ENCODE measurements at places on chromosomes 2 and 18.

GRCh38 chr2:10768063-10768507 lies 44.5 kb downstream of the PDIA6 start:
- DNase-seq = no peak

DNA sequence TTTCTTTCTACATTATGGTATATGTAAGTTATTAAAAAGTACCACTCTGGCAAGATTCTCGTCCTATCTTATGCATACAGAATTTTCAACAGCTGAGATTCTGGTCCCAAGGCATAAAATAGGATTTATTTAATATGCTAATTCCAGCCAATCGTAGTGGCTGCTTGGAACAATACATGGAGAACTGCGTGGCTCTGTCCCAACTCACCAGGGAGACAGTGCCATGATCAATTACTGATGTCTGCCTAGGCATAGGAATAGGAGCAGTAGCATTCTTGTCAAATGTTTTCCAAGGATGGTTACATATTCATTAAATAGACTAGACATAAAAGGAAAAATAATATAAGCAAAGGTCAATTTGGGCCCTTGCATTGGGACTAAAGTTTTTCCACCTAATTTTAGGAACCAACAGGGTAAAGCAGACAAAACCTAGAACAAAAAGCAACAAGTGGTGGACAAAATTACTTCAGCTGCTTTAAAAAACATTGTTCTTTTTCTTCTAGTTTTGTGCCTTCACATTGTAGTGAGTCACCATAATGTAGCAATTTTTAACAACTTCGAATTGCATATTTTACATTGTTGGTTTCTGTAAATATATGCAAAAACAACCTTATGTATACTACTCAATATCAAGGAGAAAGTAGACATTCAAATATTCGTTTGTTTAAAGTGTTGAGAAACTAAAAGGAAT lies 232.8 kb upstream of the ATP5MC3 start:
- no peak for DNase-seq

DNA sequence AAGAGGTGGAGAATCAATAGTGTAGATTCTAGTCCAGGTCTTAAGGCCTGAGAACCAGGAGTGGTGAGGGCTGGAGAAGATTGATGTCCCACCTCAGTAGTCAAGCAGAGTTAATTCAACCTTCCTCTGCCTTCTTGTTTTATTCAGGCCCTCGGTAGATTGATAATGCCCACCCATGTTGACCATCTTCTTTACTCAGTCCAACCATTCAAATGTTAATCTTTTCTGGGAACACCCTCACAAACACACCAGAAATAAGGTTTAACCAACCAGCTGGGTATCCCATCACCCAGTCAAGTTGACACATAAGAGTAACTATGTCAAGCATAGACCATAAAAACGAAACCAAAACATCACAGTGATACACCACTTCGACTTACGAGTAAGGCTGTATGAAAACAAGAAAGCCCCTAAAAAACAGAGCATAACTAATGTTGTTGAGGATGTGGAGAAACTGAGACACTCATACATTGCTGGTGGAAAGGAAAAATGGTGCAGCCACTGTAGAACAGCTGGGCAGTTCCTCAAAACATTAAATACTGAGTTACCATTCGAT lies 57.5 kb downstream of the SLC35F5 start:
- DNase-seq = no peak

DNA sequence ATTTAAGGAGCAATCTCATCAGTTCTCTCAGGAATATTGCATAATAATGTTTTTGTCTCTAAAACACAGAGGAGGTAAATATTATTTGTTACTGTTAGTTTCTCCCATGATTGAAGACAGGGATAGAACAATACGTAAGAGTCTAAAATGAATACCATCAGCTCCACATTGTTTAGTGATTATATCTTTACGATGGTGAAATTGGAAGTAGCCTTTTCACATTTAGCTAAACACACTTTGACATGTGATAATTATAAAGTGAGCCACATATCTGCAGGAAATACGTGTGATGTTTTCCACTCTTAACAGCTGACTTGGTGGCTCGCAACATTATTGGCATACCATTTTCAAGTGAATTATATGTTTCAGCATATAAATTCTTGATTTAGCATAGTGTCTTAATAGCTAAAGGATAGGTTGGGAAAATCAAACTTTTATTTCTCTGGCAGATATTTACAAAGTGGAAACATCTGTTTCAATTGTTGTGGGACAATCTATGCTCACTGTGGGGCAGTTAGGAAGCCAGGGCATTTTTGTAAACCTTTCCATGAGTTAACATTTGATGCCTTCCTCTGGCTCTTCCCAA lies 208.1 kb upstream of the RASGRP3 start:
- no peak for DNase-seq

DNA sequence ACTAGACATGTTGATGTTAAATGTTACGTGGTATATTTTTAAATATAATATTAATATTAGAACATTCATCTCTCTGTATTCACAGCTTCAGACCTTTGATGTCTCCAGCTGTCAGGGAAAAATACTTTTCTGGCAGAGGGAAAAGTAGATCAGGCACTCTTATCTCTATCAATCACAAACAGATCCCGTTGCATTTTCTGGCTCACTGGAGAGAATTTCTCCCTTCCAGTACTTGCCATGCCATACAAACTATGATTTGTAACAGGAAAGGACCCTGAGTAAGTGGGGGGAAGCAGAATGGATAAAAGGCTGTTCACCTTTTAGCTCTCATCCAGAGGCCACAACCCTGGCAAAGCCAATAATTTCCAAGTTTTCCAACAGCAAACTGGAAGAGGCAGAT lies 158.0 kb downstream of the TCF4 start:
- DNase-seq = no peak

Data from caudate nucleus (tissue), 63 donors.